ENCODE measurements at places on chromosomes 12 and 14. TPM values are rescaled to one million over a fixed set of nuclear protein-coding genes. Genes with fewer than 3 reads are reported as not detected.
A peak's percentile ranks its signal among the peaks of the same experiment; 100 is the strongest.

GRCh38 chr12:9406564-9407424, 198.6 kb upstream of the PZP start:
- no peaks in the 10 kb centered on the region for H3K4me1 ChIP-seq
- H3K4me3 ChIP-seq: no peak overlapping the region
- H3K27ac ChIP-seq: no peak overlapping the region
- H3K27me3 ChIP-seq: no peaks in the 10 kb centered on the region
- no peaks in the 10 kb centered on the region for H3K36me3 ChIP-seq
- DNase-seq: no peak

GRCh38 chr14:104665657-104666522, 23.5 kb upstream of the INF2 start:
- H3K27ac ChIP-seq: no peak overlapping the region
- H3K36me3 ChIP-seq: no peaks in the 10 kb centered on the region
- peak; percentile 61 for DNase-seq
- no peaks in the 10 kb centered on the region for H3K27me3 ChIP-seq

GRCh38 chr12:53212931-53213330, 5.9 kb upstream of the ITGB7 start:
- H3K36me3 ChIP-seq: no peaks in the 10 kb centered on the region
- peaks cover 38% of the 10 kb centered on the region for H3K4me1 ChIP-seq
- peak overlapping the region; percentile 6 for H3K4me3 ChIP-seq
- no peak overlapping the region for H3K27ac ChIP-seq
- peak; percentile 40 for DNase-seq
- no peaks in the 10 kb centered on the region for H3K27me3 ChIP-seq

- H3K4me3 ChIP-seq: no peak overlapping the region
- no peak for DNase-seq
- H3K36me3 ChIP-seq: no peaks in the 10 kb centered on the region
- H3K27ac ChIP-seq: no peak overlapping the region
- no peaks in the 10 kb centered on the region for H3K4me1 ChIP-seq
- H3K27me3 ChIP-seq: no peaks in the 10 kb centered on the region
These were observed 174.9 kb upstream of the RPH3A start for GRCh38 chr12:112616469-112617152.

DNA sequence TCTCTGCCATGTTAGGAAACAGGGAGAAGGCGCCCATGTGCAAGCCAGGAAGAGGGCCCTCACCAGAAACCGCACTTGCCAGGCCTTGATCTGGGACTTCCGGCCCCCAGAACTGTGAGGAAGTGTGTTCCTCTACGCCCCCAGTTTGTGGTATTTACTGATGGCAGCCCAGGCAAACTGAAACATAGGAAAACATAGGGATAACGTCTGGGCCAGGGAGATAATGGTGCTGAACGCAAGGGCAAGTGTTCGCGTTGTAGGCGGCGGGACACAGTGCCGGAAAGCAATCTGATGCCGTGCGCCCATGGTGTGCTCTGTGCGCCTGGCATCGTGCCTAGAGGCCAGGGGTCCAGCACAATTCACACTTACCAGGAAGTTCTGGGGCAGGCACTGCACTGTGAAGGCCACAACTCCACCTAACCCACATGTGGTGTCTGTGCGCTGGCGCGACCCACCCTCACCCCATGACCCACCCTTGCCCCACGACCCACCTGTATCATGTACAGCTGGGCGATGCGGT, 53.6 kb downstream of the ARL6IP4 start:
- H3K36me3 ChIP-seq: no peaks in the 10 kb centered on the region
- H3K4me1 ChIP-seq: no peaks in the 10 kb centered on the region
- DNase-seq: no peak
- H3K27ac ChIP-seq: no peak overlapping the region
- no peak overlapping the region for H3K4me3 ChIP-seq
- H3K27me3 ChIP-seq: no peaks in the 10 kb centered on the region

Gene GPRC5D
- not detected for total RNA-seq

- no peaks in the 10 kb centered on the region for H3K4me1 ChIP-seq
- peak; percentile 89 for DNase-seq
- no peaks in the 10 kb centered on the region for H3K27me3 ChIP-seq
- H3K4me3 ChIP-seq: no peak overlapping the region
- H3K27ac ChIP-seq: no peak overlapping the region
These were observed 15.0 kb upstream of the FOXG1 start for GRCh38 chr14:28751467-28752058.

Gene SDSL
- not detected for total RNA-seq

Gene PTCSC3
- total RNA-seq: not detected

Gene LRRC10
- total RNA-seq: not detected

DNA sequence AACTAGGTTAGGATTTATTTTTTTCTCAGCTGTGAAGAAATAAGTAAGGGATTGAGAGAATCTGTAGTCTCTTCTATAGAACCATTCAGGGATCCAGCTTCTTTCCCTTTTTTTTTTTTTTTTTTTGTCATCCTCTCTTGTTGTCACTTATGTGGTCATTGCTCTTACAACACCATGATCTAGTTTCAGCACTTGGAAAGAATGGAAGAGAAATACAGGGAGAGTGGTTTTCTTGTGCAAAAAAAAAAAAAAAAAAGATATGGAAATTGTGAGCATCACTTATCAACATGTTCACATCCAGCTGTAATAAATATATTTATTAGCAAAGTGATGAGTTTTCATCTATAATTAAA, 599.3 kb downstream of the SLC6A15 start:
- no peak for DNase-seq
- no peak overlapping the region for H3K4me3 ChIP-seq
- H3K4me1 ChIP-seq: no peaks in the 10 kb centered on the region
- H3K36me3 ChIP-seq: no peaks in the 10 kb centered on the region
- H3K27ac ChIP-seq: no peak overlapping the region

DNA sequence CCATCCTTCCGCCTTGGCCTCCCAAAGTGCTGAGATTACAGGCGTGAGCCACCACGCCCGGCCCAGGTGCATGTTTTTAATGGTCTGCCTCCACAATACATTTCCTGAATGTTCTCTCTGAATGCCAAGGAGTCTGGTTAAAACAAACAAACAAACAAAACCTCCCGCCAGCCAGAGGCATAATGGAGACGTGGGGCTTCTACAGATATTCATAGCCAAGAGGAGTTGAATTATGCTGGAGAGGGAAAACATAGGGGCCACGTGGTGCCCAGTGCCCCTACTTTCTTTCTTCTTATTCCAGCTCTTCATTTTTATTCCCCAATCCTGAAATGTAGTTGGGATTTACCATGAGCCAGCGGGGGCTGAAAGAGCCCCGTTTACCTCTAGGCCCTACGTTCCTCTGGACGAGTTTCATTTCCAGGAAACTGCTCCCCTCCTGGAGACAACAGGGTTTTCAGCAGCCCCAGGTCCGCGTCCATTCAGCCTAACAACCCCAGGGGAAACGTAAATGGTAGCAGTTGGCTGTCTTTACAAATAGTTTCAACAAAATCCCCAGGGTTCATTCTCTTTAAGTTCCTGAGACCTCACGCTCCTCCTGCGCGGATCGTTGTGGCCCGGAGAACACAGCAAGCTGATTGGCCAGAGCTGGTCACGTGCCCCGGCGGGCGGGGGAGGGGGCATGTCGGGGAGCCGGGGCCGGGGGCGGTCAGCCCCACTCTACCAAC, 108.5 kb upstream of the ESRRB start:
- H3K4me3 ChIP-seq: no peak overlapping the region
- no peak overlapping the region for H3K27ac ChIP-seq
- DNase-seq: no peak
- H3K36me3 ChIP-seq: no peaks in the 10 kb centered on the region
- no peaks in the 10 kb centered on the region for H3K27me3 ChIP-seq

- H3K27ac ChIP-seq: no peak overlapping the region
- no peak overlapping the region for H3K4me3 ChIP-seq
- no peaks in the 10 kb centered on the region for H3K4me1 ChIP-seq
- no peaks in the 10 kb centered on the region for H3K27me3 ChIP-seq
- no peaks in the 10 kb centered on the region for H3K36me3 ChIP-seq
- no peak for DNase-seq
These were observed 38.9 kb downstream of the RASSF8 start for GRCh38 chr12:25997201-25997963.

Gene DDN
- total RNA-seq: 9.6 TPM

Gene PAPLN
- total RNA-seq: 18.0 TPM

- no peaks in the 10 kb centered on the region for H3K36me3 ChIP-seq
- H3K4me1 ChIP-seq: no peaks in the 10 kb centered on the region
- no peak overlapping the region for H3K27ac ChIP-seq
- H3K4me3 ChIP-seq: no peak overlapping the region
These were observed 8.5 kb upstream of the BICD1 start for GRCh38 chr12:32098112-32098511.

- no peaks in the 10 kb centered on the region for H3K36me3 ChIP-seq
- no peaks in the 10 kb centered on the region for H3K4me1 ChIP-seq
- H3K27me3 ChIP-seq: no peaks in the 10 kb centered on the region
- H3K27ac ChIP-seq: no peak overlapping the region
- no peak for DNase-seq
These were observed 93.1 kb downstream of the DICER1 start for GRCh38 chr14:95064256-95064655.

DNA sequence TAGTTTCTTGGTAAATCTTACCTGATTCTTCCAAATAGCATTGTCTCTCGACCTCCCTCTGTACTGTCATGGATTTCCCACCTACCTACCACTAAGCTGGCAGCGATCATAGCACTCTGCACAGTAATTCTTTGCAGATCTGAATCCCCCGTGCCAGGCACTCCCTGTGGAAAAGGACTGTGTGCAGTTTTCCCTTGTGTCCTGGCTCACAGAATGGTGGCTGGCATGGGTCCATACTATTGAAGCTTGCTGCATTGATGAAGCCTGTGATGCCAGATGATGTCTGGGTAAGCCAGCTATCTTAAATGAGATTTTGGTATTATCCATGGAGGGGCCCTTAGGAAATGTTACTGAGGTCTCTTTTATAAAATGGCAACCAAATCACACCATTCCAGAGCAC, 135.7 kb downstream of the RPAP3 start:
- H3K4me3 ChIP-seq: no peak overlapping the region
- H3K4me1 ChIP-seq: no peaks in the 10 kb centered on the region
- no peak overlapping the region for H3K27ac ChIP-seq
- H3K27me3 ChIP-seq: no peaks in the 10 kb centered on the region
- DNase-seq: no peak

Gene GLIPR1L2
- total RNA-seq: not detected

- no peaks in the 10 kb centered on the region for H3K27me3 ChIP-seq
- H3K36me3 ChIP-seq: no peaks in the 10 kb centered on the region
- H3K27ac ChIP-seq: no peak overlapping the region
- no peak for DNase-seq
- no peaks in the 10 kb centered on the region for H3K4me1 ChIP-seq
- H3K4me3 ChIP-seq: no peak overlapping the region
These were observed 16.6 kb upstream of the RND1 start for GRCh38 chr12:48882315-48882687.

DNA sequence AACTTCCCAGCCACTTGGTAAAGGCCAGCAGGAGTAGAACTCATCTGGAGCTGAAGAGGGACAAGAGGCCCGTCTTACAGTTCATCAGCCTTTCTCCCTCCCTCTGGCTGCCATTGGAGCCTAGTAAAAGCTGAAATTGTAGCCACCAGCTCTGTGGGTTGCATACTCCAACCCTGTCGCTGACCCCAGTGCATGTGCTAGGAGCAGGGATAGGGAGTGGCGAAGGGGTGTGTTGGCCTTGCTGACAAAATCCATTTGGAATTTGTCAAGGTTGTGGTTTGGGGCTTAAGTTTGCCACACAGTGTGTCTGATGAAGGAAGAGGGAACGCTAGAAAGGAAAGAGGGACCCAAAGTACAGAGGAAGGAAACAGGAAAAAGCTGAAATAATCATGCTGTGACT, 4.0 kb upstream of the ARF3 start:
- no peak overlapping the region for H3K27ac ChIP-seq
- no peaks in the 10 kb centered on the region for H3K36me3 ChIP-seq
- peaks cover 21% of the 10 kb centered on the region for H3K4me1 ChIP-seq
- no peak for DNase-seq
- no peak overlapping the region for H3K4me3 ChIP-seq

- H3K27ac ChIP-seq: peak overlapping the region; percentile 83
- DNase-seq: no peak
- no peaks in the 10 kb centered on the region for H3K27me3 ChIP-seq
- H3K36me3 ChIP-seq: no peaks in the 10 kb centered on the region
- H3K4me1 ChIP-seq: peaks cover 91% of the 10 kb centered on the region
These were observed 73.2 kb downstream of the SUSD6 start for GRCh38 chr14:69684461-69685217.

Gene GDF3
- total RNA-seq: not detected

DNA sequence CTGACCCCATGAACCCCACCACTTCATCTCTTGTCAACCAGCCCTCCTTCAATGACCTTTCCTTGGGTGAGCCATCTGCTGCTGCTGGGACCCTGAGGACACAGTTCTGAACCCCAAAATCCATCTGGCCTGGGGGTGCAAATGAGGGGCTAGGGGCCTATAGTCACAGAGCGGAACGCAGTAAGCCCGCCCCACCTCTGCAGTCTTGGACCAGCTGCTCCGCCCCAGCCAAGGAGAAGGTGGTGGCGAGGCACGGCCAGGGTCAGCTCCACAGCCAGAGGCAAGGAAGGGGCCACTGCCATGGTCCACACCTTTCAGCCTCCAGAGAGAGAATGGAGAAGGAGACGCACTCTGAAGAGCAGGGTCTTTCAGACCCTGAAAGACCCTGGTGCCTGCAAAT, 5.1 kb downstream of the TMEM179 start:
- H3K27ac ChIP-seq: no peak overlapping the region
- no peak for DNase-seq
- H3K4me3 ChIP-seq: no peak overlapping the region
- no peaks in the 10 kb centered on the region for H3K36me3 ChIP-seq

Gene C1S
- 4.7 TPM for total RNA-seq

Gene CDK17
- 71.2 TPM for total RNA-seq

DNA sequence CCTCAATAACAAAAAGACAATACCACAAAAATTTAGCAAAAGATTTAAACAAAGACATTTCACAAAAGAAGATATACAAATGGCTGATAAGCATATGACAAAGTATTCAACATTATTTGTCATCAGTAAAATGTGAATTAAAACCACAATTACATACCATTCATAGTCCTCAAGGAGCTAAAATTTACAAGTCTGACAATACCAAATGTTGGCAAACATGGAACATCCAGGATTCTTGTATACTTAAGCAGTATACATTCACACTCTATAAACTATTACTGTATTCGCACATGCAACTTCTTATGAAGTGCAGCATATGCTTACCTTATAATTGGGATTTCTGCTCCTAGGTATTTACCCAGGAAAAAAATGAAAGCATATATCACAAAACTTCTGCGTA, 49.7 kb upstream of the BDKRB2 start:
- H3K4me3 ChIP-seq: no peak overlapping the region
- no peaks in the 10 kb centered on the region for H3K4me1 ChIP-seq
- no peak for DNase-seq
- H3K27ac ChIP-seq: no peak overlapping the region
- no peaks in the 10 kb centered on the region for H3K27me3 ChIP-seq
- no peaks in the 10 kb centered on the region for H3K36me3 ChIP-seq

DNA sequence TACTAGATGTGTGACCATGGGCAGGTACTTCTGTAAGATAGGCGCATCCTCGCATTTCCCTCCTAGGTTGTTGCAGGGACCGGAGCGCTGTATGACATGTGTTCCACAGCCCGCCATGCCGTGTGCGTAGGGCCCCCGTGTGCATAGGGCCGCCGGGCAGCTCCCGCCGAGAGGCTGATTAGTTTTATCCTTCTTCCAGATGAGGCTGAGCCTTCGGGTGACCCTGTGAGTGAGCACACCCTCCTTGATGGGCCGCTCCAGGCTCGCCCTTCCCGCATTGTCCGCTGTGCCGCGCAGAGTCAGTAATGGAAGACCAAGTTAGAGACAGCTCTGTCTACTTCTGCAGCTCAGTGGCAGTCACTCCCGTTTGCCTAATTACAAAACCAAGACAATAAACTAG, 72.9 kb upstream of the DYNC1H1 start:
- H3K4me3 ChIP-seq: no peak overlapping the region
- H3K27ac ChIP-seq: no peak overlapping the region
- H3K27me3 ChIP-seq: no peaks in the 10 kb centered on the region
- no peak for DNase-seq
- H3K4me1 ChIP-seq: no peaks in the 10 kb centered on the region
- H3K36me3 ChIP-seq: peaks cover 29% of the 10 kb centered on the region

Measured in Karpas-422 (cell line).